MV-4-11 (cell line): ENCODE measurements at places on chromosomes 7 and 10.

GRCh38 chr7:21690705-21691104 lies 147.9 kb downstream of the DNAH11 start:
- no peak for DNase-seq

DNA sequence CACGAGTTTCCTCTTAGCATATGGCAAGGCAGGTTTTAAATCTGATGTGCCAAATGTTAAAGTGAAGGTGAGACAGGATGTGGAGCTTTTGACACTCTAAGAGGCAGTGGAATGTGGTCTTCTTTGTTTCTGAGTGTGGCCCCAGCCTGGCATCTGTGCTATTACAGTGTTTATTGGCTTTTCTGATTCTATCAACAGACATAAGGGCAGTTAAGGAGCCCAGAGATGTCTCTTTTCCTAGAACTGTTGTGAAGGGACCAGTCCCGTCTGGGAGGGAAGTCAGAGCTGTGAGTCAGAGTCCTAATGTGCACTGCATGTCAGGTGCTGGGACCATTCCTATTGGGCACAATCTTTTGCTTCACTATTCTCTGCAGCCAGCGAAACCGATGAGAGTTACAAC lies 32.5 kb downstream of the TRUB1 start:
- no peak for DNase-seq

- DNase-seq, result peak; percentile 89
Measured at GRCh38 chr10:104337521-104337984, 712 bp downstream of the ITPRIP start.

DNA sequence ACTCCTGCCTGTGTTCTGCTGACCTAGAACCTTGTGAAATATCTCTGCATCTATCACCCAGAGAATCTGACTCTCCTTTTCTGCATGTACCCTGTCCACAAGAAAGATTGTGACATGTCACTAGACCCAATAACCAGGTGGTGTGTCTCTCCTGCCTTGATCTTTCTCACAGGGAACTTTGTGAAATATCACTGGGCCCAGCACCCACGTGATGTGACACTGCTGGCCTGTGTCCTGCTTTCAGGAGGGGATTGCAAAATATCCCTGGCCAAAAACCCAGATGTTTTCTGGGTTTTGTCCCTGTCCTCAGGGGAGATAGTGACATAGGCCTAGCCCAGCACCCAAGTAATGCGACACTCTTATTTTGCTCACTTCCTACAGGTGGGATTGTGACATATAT lies 10.1 kb upstream of the ZNF107 start:
- no peak for DNase-seq
